Tongue (tissue), 3 donors: ENCODE measurements at places on chromosomes 1 and 21.
A peak's percentile ranks its signal among the peaks of the same experiment; 100 is the strongest.

DNA sequence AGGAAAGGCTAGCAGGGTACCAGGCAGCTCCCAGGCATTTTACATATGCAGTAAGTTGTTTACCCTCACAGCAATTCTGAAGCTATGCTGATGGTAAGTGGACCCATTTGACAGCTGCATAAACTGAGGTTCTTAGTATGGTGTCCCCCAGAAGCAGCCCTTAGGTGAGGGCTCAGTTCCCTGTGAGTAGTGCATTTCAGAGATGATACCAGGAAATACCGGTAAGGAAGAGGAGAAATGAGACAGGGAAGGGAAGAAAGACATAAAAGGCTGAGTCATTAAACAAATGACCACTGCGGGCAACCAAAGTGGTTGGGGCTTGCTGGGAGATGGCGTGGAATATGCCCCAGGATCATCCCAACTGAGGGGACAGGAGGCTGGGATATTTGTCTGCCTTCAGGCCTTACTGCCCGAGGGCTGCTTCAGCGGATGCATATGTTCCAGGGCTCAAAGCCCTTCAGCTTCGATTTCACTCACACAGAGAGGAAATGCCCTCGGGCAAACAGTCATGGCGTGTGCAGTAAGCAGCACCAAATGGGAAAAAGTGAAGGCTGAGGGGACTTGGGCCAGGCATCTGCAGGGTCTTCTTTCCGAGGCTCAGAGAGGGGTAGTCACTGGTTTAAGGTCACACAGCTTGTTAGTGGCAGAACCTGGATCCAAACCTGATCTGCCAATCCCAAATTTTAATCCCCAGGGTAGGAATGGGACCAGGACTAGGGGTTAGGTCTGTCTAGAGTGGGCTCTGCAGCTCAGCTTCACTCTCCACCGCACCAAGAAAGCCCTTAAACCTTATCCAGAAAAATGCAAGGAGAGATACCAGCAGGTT lies 133.7 kb upstream of the RUNX3 start:
- no peak for DNase-seq

DNA sequence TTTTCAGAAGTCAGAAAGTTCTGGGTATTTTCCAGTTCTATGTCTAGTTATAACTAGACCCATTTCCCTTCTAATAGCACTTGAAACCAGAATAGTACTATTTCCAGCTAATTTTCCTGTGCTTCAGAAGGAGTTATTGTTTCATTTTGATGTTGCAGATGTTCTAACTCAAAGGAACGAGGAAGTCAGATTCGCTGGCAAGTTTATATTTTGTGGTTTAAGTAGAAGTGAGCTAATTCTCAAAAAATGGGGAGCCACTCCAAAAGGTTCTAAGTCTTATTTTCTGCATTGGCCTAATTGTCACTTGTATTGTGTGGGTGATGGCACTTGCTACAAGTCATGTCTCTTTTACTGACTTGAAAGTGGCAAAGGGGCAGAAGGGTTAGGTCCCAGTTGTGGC lies 18.1 kb downstream of the CCDC185 start:
- no peak for DNase-seq

- no peak for DNase-seq
Observed at GRCh38 chr1:32907435-32907834, 6.2 kb upstream of the TMEM54 start.

GRCh38 chr1:40014253-40014706 lies 26.2 kb upstream of the CAP1 start:
- DNase-seq = no peak

- DNase-seq = peak; percentile 67
Observed at GRCh38 chr21:17613242-17613676, 558 bp upstream of the BTG3 start.

DNA sequence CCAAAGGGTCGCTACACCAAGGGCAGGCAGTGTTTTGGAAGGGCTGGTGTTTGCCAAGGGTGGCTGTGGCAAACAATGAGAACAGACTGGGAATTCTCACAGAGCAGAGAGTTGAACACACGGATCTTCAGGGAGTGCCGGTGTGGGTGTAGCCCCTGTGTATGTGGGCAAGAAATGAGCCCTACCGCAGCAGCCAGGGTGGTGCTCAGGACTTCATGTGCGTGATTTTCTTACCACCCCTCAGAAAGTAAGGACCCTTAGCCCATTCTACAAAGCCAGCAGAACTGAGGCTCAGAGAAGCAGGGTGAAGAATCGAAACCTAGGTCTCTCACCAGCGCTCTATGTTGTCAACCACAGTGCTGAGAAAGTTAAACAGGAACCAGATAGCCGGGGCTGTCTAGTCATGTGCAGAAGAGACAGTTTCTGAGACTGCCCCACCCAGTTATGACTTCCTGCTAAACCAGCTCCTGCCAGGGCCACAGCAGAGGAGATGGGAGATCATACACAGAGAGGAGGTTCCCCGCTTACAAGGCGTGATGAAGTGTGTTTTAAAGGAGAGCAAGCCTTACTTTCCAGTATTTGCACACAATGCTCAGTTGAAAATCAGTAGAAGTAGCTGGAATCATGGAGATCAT lies 21.9 kb upstream of the MORC3 start:
- peak; percentile 69 for DNase-seq

DNA sequence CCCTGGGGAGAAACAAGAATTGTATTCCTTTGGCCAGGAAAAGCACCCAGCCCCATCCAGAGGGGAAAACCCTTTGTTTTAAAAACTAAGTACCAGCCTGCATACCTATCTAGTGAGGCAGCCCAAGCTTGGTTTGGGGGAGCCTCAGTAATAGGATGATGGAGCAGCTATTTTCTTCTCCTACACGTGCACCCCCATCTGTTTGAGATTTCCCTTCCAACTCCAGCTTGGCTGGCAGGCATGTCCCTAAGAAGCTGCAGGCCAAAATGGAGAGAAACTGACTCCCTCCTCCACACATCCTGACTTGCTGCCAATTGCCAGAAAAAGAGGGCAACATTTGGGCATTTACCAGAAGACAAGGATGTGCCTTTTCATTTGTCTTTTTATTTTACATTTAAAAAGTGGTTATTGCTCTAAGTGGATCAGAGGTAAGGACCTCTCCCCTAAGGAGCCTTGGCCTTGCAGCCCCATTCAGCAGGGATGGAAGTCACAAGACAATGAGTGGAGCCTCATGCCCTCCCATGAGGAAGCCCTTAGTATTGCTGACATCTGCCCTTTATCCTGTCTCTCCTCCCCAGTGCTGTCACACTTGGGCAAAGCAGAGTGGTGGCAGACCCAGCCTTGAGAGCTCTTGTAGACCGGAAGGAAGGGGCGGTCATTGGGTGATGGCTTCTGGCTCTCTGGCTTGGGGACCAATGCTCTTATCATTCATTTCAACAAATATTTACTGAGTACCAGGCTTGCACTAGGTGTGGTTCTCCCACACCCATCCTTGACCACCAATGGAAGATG lies 8.6 kb downstream of the FNDC5 start:
- DNase-seq = no peak
